Lower lobe of right lung (tissue), 2 donors: ENCODE measurements at places on chromosomes 2 and 18.

- no peak for DNase-seq
- no peak overlapping the region for H3K27ac ChIP-seq
- H3K4me1 ChIP-seq = no peaks in the 10 kb centered on the region
- H3K36me3 ChIP-seq = no peaks in the 10 kb centered on the region
Observed at GRCh38 chr2:166628478-166629136, 134.6 kb upstream of the SCN7A start.

DNA sequence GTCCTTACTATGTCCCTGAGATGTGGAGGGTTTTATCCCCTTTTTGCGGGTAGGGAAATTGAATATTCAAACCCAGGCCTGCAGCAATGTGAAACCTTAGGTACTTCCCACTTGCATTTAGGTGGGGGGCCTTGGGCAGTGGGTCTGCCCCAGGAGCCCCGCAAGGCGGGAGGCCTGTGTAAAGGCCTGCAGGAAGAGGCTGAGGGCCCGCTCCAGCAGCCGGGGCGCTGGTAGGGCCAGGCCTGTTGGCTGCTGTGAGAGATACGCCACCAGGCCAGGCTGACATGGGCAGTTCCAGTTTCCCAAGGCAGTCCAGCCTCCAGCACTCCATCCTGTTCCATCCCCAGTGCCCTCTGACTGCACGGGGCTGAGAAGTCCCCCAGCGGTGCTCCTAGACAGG is 64.2 kb downstream of the GBX2 start:
- no peak for DNase-seq
- peaks cover 12% of the 10 kb centered on the region for H3K4me1 ChIP-seq
- H3K36me3 ChIP-seq = no peaks in the 10 kb centered on the region

DNA sequence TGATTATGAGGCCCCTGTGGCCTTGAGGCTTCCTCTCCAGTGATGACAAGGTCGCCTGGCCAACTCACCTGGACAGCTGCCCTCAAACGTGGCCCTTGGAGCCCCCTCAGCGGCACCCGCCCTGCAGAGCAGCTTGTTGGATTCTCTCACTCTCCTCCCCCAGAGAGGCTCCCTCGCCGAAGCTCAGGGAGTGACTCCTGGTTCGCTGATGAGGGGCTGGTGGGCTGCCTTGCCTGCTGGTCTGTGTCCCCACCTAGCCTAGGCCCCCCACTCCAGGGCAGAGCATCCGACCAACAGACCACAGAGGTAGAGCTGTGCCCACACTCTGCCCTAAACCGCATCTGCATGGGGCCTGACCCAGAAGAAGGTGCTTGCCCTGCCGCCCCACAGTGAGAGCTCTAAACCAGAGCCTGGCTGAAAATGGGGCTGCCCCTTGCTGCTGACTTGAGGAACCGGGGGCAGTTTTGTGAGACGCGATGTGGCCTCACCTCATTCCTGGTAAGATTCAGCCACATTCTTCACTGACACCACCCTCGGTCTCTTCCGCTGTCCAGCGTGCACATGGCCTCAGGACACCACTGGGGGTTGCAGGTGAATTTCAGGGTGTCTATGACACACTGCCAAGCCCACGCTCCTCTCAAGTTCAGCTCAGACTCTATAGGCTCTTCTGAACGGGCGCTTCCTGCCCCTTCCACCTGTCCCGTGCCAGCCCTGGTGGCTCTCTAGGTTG is 131.6 kb downstream of the CABLES1 start:
- no peaks in the 10 kb centered on the region for H3K27me3 ChIP-seq
- no peaks in the 10 kb centered on the region for H3K4me1 ChIP-seq
- no peak overlapping the region for H3K4me3 ChIP-seq

DNA sequence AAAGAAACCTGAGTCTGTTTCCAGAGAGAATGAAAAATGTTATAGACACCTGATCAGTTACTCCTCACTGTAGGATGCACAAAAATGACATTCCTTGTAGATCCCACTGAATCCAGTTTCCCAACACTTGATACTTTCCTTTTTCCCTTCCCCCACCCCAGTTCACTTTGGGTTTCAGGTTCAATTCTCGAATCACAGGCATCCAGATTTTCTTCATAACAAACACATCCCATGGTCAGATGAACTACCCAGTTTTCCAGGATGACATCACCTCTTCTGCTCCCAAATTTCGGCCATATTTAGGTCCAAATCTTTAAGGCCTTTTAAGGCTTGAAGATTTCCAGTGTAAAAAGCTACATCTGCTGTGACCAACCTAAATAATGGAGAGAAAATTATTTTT is 51.5 kb downstream of the UGP2 start:
- H3K36me3 ChIP-seq = peaks cover 94% of the 10 kb centered on the region
- no peak for DNase-seq
- H3K27ac ChIP-seq = no peak overlapping the region
- H3K4me3 ChIP-seq = no peak overlapping the region

GRCh38 chr2:163370169-163370886 is 365.5 kb downstream of the FIGN start:
- H3K4me1 ChIP-seq = no peaks in the 10 kb centered on the region
- no peaks in the 10 kb centered on the region for H3K36me3 ChIP-seq
- H3K27ac ChIP-seq = no peak overlapping the region

DNA sequence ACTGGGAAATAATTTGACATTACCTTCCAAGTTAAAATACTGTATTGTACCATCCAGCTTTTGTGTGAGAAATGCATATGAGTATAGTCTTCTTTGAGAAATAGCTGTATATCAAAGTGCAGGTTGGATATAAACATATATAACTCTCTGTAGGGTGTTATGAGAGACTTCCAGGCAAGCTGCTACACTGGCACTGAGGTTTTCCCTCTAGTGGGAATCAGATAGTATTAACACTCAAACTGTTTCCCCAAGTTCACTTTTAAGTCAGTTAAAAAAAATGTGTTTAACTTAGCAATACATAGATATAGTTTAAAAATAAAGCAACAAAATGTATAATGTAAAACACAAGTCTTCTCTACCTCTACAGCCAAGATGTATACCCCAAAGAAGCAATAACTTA is 368.4 kb upstream of the SLC8A1 start:
- no peak overlapping the region for H3K4me3 ChIP-seq
- no peaks in the 10 kb centered on the region for H3K4me1 ChIP-seq
- H3K27me3 ChIP-seq = no peaks in the 10 kb centered on the region
- no peak overlapping the region for H3K27ac ChIP-seq

DNA sequence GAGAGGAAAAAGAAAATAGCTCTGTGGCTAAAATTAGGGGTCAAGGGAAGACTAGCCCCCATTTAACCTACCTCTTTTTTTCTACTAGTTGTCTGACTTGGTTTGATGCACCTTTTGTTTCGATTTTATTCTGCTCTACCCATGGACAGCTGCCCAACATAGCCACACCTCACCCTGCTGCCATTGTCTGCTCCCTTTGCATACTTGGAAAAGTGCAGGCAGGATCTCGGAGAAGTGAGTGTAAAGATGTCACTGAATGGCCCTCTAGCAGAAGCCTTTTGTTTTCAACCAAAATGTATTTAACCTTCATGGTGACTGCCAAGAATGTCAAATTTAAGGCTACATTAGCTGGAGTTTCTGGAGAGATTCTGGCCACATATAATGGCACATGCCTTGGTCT is 62.9 kb downstream of the SETBP1 start:
- peaks cover 7% of the 10 kb centered on the region for H3K4me1 ChIP-seq
- DNase-seq = no peak
- no peak overlapping the region for H3K27ac ChIP-seq

- H3K27me3 ChIP-seq = no peaks in the 10 kb centered on the region
- no peak overlapping the region for H3K4me3 ChIP-seq
- DNase-seq = no peak
- H3K36me3 ChIP-seq = no peaks in the 10 kb centered on the region
Observed at GRCh38 chr18:65548316-65548715, 202.5 kb upstream of the CDH7 start.

- no peaks in the 10 kb centered on the region for H3K4me1 ChIP-seq
- no peaks in the 10 kb centered on the region for H3K36me3 ChIP-seq
- no peak for DNase-seq
- no peak overlapping the region for H3K4me3 ChIP-seq
Observed at GRCh38 chr18:22229456-22230124, 60.2 kb downstream of the GATA6 start.

DNA sequence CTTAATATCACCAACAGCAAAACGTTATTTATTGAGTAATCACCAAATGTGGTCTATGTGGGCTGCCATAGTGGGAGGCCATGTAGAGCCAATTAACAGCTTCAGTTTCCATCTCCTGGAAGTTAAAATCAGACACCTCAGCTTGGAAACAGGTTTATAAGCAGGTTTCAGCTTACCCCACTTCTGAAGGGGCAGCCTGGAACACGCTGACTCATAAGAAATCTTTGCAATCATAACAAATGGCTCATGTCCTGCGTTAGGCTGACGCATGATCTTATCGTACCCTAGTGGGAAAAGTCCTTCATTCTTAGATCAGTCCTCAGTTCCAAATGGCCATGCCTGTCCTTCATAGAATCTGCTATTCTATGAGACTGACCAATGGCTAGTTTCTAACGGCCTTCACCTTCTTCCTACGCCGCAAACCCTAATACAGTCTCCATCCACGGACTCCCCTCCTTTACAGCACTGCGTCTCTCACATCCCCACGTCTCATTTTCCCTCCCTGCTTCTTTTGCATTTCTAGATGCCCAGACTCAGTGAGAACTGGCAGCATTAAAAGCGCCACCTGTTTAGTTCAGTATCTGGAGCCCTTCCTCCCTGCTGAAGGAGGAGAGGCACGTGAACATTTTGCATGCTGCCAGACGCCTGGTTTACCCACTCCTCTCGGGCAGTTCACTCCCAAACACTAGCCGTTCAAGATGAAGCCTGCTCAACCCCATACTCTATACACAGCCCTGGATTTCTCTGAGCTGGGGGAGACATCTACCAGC is 24.2 kb upstream of the BZW1 start:
- H3K36me3 ChIP-seq = no peaks in the 10 kb centered on the region
- no peaks in the 10 kb centered on the region for H3K4me1 ChIP-seq
- no peaks in the 10 kb centered on the region for H3K27me3 ChIP-seq

- peak overlapping the region; percentile 43 for H3K27ac ChIP-seq
- peaks cover 13% of the 10 kb centered on the region for H3K4me1 ChIP-seq
- H3K4me3 ChIP-seq = no peak overlapping the region
- no peak for DNase-seq
- no peaks in the 10 kb centered on the region for H3K36me3 ChIP-seq
Observed at GRCh38 chr2:47230418-47230817, 75.3 kb upstream of the STPG4 start.

- no peak overlapping the region for H3K27ac ChIP-seq
- no peak for DNase-seq
- no peaks in the 10 kb centered on the region for H3K36me3 ChIP-seq
- H3K27me3 ChIP-seq = no peaks in the 10 kb centered on the region
Observed at GRCh38 chr18:69898241-69898861, 49.3 kb downstream of the CD226 start.

GRCh38 chr2:25293958-25294562 is 47.7 kb downstream of the DNMT3A start:
- DNase-seq = no peak
- peak overlapping the region; percentile 84 for H3K27ac ChIP-seq
- peaks cover 16% of the 10 kb centered on the region for H3K36me3 ChIP-seq
- peaks cover 49% of the 10 kb centered on the region for H3K4me1 ChIP-seq
- H3K27me3 ChIP-seq = no peaks in the 10 kb centered on the region
- H3K4me3 ChIP-seq = no peak overlapping the region

DNA sequence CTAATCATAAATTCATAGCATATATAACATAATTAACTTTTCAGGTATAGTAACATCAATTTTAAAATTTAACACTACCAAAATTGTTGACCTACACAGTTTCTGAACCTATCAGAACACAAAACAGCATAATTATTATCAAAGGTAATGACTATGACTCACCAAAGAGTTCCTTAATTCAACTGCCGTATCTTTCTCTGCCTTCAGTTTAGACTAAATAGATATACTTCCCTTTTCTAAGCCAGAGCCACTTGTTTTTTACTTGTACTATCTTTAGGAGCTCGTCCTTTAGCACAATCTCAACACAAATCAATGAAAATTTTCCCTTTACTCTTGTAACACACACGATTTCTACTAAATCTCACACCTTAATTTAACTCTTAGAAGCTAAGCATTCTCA is 54.4 kb downstream of the CCDC88A start:
- H3K36me3 ChIP-seq = no peaks in the 10 kb centered on the region
- no peak overlapping the region for H3K27ac ChIP-seq
- no peak for DNase-seq
- peaks cover 13% of the 10 kb centered on the region for H3K4me1 ChIP-seq
- H3K4me3 ChIP-seq = no peak overlapping the region

DNA sequence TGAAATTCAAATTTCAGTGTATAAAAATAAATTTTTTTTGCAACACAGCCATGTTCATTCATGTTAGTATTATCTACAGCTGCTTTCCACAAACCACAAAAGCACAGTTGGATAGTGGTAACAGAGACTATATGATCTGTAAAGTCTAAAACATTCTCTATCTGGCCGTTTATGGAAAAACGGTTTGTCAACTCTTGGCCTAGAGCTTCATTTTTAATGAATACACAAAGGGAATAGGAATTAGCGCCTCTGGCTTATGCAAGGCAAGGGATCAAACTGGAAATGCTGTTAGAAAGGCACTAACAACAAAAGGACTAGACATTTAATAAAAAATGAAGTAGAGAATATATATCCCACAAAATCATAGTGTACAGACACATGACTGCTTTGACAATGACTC is 211.9 kb downstream of the EXOC6B start:
- H3K36me3 ChIP-seq = no peaks in the 10 kb centered on the region
- H3K27me3 ChIP-seq = no peaks in the 10 kb centered on the region
- no peaks in the 10 kb centered on the region for H3K4me1 ChIP-seq
- no peak for DNase-seq

DNA sequence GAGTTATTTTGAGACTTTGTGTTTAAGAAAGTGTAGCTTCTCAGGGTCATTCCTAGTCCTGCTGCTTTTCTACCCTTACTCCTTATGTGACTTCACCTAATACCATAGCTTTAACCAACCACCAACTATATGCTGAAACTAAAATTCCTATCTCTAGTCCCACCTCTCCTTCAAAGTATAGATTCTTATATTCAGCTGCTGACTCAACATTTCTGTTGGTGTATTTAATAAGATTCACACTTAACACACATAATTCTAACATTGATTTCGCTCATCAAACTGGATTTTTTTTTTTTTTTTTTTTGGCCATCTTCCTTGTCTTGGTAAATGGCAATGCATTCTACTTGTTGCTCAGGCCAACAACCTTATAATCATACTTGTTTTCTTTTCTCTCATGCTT is 30.1 kb downstream of the TAF1B start:
- no peaks in the 10 kb centered on the region for H3K27me3 ChIP-seq
- H3K27ac ChIP-seq = no peak overlapping the region
- no peaks in the 10 kb centered on the region for H3K4me1 ChIP-seq

GRCh38 chr2:96353606-96354101 is 18.1 kb downstream of the NCAPH start:
- no peak overlapping the region for H3K4me3 ChIP-seq
- no peaks in the 10 kb centered on the region for H3K27me3 ChIP-seq

GRCh38 chr2:101679037-101679726 is 18.3 kb upstream of the MAP4K4 start:
- H3K4me3 ChIP-seq = no peak overlapping the region
- no peak for DNase-seq
- H3K4me1 ChIP-seq = no peaks in the 10 kb centered on the region
- H3K27me3 ChIP-seq = no peaks in the 10 kb centered on the region
- H3K36me3 ChIP-seq = no peaks in the 10 kb centered on the region
